ENCODE measurements at places on chromosomes 1 and 21.

DNA sequence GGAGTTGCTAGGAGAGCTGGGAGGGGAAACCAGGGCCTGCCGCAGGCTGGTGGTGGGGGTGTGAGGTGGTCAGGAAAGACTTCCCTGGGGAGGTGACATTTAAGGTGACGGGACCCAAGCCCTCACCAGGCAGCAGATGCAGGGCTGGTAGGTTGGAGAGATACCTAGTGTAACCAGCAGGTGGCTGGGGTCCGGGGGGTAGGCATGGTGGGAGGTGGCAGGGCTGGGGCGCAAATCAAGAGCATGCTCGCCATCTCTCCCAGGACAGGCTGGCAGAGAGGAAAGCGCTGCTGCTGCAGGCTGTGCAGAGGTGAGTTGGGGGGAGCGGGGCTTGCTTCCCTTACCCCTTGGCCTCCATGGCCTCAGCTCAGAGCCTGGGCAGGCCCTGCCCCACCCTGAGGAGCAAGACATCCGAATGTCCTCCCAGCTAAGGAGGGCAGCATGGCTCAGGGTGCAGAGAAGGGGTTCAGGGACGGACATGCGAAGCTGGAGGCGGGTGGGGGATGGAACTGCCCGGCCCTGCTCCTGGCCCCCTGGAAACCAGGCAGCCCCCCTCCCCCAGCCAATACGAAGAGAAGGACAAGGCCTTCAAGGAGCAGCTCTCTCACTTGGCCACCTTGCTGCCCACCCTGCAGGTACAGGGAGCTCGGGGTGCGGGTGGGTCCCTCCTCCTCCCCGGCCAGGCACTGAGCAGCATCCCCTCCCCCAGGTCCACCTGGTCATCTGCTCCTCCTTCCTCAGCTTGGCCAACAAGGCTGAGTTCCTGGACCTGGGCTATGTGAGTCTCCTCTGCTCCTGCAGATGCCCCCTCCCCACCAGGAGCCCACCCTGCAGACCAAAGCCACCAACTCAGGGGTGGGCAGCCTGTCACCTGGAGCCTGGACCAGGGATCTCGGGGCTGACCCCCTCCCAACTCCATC lies 4.0 kb downstream of the RNF207 start:
- DNase-seq: no peak

GRCh38 chr1:57270927-57271698 lies 152.7 kb downstream of the DAB1 start:
- DNase-seq: no peak

GRCh38 chr21:45941338-45941710 lies 40.2 kb upstream of the COL6A1 start:
- no peak for DNase-seq

GRCh38 chr1:107874221-107874620 lies 90.8 kb downstream of the VAV3 start:
- DNase-seq: no peak

GRCh38 chr1:55252942-55253589 lies 37.9 kb upstream of the USP24 start:
- DNase-seq: no peak

- DNase-seq: no peak
These were observed 402.7 kb upstream of the DAB1 start for GRCh38 chr1:57826535-57826934.

- DNase-seq: no peak
These were observed 32.6 kb upstream of the FMO2 start for GRCh38 chr1:171152549-171152948.

GRCh38 chr1:244021427-244021826 lies 29.7 kb upstream of the ZBTB18 start:
- no peak for DNase-seq

DNA sequence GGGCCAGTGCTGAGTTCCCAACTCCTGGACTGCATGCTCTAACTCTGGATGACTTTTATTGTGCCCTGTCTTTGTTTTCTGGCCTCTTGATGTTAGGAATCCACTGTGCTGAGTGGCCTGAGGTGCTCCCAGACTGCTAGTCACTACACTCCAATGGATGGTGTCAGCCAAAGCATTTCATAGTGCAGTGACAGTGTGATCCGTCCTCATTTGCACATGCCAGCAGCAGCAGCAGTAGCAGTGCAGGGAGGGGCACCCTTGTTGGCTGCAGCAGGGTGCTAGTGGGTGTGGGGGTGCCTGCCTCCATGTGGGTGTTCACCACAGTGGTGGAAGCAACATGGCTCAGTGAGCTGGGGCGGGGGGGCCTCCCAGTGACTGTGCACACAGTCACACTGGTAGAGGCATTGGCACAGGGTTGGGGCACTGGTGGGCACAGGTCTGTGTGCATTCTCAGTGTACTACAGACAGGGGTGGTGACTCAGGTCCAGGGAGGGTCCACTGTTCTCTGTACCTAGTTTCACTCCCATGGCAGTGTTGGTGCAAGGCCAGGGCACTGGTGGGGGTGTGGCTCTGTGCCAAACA lies 214.0 kb downstream of the ZC3H11B start:
- no peak for DNase-seq

GRCh38 chr1:174769961-174770549 lies 229.7 kb upstream of the CACYBP start:
- no peak for DNase-seq

- DNase-seq: no peak
These were observed 7.2 kb upstream of the PIGC start for GRCh38 chr1:172451002-172451443.

DNA sequence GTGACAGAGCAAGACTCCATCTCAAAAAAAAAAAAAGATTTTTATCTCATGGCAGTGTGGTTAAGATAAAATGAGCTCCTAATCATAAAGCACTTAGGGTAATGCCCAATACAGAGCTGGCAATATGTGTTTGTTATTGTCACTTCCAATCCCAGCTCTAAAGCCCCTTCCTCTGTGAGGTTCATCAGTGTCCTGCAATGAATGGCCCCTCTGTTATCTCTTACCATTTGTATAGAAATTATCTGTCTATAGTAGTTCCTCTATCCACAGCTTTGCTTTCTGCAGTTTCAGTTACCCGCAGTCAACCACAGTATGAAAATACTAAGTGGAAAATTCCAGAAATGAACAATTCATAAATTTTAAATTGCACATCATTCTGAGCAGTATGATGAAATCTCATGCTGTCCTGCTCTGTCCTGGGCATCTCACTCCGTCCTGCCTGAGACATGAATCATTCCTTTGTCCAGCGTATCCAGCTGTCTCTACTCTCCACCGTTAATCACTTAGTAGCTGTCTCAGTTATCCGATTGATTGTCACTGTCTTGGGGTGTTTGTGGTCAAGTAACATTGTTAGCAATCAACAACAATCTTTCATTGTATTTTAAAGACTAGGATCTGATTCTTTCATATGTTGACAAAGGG lies 50.2 kb upstream of the DNAH14 start:
- no peak for DNase-seq

DNA sequence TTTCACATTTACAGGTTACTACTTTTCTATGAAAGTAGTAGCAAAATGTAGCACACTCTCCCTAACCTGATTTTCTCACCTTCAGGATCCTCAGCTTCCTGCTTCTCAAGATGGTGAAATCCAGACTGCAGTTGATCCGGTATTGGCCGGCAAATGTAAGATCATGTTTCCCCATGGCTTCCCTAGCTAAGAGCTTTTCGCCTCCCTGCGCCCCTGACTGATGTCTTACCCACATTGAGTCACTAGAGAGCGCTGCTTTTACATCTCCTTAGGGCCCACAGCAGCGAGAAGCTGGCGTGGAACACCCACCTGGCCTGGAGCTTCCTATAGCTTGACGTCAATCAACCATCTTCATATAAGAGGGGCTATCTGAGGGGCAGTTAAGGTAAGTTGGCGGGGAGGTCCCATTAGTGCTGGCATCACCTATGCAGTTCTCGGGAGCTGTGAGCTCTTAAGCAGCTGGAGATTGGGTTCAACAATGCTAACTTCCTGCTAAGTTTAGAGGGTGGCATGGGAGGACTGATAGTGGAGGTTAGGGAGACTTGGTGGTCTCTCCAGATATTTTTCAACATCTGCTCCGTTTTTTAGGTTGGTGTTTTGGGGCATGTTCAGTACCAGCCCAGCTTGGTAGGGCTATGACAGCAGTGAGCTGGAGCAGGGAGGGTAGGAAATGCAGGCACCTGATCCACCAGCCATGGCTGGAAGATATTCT lies 5.5 kb downstream of the PTPN7 start:
- no peak for DNase-seq

DNA sequence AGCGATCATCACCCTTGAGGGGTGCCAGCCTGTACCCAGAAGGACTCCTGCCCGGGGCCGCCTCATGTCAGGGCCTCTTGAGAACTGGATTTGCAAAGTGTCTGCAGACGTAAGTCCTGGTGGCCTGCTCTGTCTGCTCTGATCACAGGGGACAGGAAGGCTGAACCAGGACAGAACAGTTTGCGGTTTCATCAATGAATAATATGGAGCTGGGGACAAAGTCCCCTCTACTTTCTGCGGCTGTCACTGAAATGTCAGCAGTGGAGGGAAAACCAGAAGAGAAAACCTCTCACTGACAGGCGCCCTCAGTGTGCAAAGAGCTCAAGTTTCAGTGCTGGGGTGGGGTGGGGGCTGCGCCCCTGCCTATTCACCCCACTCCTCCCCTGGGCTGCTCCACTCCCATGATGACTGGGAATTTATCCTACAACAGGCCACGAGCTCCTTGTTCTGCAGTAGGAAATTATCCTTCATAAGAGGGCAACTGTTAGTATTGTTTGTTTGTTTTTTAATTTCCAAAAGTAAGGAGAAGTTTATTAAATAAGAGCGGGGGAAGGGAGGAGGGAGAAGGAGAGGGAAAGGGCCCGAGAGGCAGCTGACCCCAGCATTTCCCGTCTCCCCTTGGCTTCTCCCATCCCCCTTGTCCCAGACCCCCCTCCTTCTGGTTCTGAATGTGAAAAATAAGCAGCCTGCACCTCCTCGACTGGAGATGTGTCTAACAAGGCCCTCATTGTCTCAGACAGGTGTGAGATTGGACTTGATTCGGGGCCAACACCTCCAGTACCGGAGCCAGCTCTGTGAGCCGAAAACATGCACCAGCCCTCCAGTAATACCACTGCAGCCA lies 149.2 kb downstream of the CLIC6 start:
- DNase-seq: no peak

DNA sequence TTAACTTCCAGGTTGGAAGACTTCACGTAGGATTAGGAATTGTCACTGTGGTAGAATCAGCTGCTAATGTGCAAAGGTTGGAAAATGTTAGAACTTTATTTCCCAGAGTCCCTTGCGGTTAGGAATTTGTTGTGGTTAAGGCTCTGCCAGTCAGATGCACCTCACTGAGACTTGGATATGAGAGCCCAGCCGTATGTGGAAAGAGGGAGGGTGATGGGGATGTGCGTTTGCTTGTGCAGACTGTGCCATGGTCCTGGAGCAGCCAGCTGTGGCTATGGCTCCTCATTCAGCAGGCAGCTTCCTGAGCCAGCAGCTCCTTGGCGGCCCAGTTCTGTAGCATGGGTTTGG lies 12.5 kb downstream of the S100A10 start:
- no peak for DNase-seq

GRCh38 chr1:38153066-38153777 lies 106.6 kb upstream of the POU3F1 start:
- no peak for DNase-seq

DNA sequence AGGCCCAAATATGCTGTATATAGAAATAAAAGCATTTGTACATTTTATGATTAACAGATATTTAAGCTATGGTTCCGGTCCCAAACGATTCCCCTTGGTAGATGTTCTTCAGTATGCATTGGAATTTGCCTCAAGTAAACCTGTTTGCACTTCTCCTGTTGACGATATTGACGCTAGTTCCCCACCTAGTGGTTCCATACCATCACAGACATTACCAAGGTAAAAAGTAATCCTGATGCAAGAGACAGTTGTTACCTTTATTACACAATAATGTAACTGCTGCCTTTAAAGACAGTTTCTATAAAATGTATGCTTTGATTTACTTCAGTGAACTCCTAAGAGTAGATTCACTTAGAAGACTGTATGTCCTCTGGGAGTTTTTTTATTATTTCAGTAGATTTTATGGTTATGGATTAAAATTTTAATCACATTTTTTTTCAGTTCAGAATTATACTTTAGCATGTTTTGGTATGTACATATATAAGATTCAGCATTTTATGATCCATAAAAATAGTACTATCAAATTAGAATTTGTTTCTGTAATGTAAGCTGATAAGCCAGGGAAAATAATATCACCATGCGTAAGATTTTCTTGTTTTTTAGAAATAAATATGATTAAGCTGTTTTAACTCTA lies 96.5 kb downstream of the USP25 start:
- DNase-seq: no peak

DNA sequence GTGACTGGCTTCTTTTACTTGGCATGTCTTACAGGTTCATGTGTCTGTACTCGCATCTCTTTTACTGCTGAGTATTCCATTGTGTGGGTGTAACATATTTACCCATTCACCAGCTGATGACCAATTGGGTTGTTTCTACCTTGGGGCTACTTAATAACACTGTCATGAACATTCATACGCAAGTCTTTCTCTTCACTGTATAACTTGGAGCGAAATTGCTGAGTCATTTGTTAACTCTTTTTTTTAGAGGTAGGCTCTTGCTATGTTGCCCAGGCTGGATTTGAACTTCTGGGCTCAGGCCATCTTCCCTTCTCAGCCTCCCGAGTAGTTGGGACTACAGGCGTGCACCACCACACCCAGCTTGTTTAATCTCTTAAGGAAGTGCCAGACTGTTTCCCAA lies 6.5 kb downstream of the PYCR2 start:
- DNase-seq: no peak

GRCh38 chr1:94100785-94101612 lies 19.9 kb downstream of the ABCA4 start:
- no peak for DNase-seq

- DNase-seq: no peak
These were observed 49.8 kb downstream of the CDKN2C start for GRCh38 chr1:51019811-51020210.

DNA sequence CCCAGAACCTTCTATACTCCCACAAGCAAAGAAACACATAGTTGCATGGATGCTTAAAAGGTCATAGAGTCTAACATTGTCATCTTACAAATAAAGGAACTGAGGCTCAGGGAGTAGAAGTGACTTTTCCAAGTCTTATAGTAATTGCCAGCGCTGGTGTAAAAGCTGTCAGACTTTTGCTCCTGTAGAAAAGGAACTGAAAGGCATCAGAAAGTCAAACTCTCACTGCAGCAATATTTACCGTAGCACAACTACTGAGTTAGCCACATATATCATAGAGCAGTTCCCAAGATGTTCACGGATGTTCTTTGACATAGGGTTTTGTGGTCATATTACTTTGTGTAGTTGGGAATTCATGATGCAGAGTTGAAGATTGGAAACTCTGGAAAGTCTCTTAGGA lies 16.6 kb upstream of the USP24 start:
- no peak for DNase-seq

GRCh38 chr1:200438911-200439310 lies 29.1 kb upstream of the ZNF281 start:
- no peak for DNase-seq

DNA sequence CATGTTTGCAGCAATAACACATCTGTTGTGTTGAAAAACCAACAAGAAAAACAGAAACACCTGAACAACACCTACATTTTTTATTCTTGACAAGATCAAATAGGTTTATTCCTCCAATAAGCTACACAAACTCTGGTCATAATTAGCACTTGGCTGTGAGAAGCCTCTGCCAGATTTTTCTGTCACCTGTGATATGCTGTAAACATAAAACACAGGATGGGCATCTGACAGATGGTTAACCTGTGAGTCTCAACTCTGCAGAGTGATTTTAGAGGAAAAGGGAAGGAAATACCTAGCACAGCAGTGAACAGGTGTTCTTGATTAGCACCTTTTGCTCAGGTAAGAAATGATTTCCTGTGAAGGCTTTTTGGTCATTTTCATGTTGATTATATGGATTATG lies 175.4 kb upstream of the COA6 start:
- no peak for DNase-seq

Measured in vagina (tissue), 2 donors.